ENCODE measurements at places on chromosomes 6 and 20. TPM values are rescaled to one million over a fixed set of nuclear protein-coding genes. Genes with fewer than 3 reads are reported as not detected.

DNA sequence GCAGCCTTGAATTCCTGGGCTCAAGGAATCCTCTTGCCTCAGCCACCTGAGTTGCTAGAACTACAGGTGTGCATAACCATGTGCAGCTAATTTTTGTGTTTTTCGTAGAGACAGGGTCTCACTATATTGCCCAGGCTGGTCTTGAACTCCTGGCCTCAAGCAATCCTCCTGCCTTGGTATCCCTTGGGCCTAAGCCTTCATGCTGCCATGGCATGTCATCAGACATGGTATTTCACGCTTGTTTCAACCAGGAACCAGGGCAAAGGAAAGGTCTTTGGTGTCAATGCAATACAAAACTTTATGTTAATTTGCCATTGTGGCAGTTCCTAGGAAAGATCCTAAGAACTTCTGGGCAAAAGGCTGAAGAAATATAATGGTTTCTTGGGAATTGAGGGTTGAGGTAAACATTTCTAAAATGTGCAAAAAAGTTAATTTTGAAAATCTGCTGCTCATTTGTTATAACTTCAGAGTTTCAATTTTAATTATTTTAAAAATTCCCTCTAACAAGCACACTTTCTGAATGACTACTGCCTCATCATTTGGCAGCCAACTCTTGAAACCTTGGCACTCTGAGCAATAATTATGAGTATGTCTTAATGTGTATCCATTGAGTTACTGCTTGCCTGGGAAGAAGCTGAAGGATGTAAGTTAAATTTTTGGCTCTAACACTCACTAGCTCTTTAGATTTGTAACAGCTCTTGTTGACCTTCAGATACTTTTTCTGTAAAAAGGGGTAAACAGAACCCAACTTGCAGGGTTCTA is 154.1 kb downstream of the GJA10 start:
- DNase-seq = no peak

GRCh38 chr6:45633272-45633908 is 255.7 kb upstream of the SUPT3H start:
- DNase-seq = no peak

GRCh38 chr6:104207635-104208034 is 652.1 kb downstream of the HACE1 start:
- DNase-seq = no peak

The FRK gene
- total RNA-seq = 5.1 TPM

DNA sequence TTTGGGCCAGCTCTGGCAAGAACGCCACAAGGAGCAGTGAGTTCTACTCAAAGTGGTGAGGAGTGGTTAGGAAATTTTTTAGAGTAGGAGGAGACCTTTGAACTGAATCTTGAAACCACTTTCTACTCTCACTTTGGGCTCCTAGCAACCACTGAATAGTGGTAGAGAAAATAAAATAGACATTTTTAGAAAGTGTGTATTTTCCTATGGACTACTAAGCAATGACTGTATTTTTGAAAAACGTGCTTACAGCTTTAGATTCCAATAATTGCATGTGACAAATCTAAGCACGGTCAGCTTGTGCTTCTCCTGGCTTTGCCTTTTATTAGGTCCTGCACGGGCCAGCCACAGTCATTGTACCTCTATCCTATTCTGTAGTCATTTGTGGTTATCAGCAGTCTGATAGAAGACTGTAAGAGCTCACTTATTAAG is 8.7 kb upstream of the IFNGR1 start:
- no peak for DNase-seq

DNA sequence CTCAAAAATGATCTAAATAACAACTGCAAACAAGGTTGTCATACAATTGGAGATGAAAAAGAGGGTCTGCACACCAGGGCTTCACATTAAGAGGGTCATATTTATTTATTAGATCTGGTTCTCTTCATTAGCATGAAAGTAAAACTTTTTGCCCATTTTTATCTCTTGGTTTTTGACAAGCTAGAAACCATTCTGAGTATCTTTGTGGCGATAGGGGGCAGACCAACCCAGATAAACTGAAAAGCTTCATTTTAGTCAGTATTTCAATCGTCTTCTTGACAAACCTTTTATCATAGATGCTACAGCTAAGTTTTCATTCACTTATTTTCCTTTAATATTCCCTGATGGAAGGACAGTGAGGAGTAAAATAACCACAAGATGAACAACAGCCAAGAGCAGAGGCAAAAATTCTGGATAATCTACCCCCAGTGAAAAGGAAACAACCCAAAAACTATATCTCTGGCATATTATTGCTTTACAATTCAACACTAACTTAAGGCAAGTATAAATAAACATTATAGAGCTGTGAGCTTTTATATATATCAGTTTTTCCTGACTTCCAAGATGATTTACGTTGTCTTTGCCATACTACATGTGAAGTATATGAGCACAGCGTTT is 45.2 kb downstream of the THEMIS start:
- no peak for DNase-seq

DNA sequence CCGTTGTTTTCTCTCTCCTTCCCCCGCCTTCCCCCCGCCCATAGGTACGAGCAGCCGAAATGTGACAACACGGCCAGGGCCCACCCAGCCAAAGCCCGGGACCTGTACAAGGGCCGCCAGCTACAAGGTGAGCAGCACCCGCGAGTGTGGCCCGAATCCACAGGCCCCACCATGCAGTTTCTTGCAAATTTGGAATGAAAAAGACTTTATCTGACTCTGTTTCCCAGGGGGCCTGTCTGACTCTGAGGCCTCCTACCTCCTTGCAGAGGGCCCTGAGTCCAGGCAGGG is 167.1 kb downstream of the SMOC2 start:
- no peak for DNase-seq

GRCh38 chr6:77466451-77467437 is 3.5 kb upstream of the HTR1B start:
- no peak for DNase-seq

The ADTRP gene
- 3.8 TPM for total RNA-seq

The SYTL3 gene
- 6.1 TPM for total RNA-seq

The POPDC3 gene
- 10.1 TPM for total RNA-seq

DNA sequence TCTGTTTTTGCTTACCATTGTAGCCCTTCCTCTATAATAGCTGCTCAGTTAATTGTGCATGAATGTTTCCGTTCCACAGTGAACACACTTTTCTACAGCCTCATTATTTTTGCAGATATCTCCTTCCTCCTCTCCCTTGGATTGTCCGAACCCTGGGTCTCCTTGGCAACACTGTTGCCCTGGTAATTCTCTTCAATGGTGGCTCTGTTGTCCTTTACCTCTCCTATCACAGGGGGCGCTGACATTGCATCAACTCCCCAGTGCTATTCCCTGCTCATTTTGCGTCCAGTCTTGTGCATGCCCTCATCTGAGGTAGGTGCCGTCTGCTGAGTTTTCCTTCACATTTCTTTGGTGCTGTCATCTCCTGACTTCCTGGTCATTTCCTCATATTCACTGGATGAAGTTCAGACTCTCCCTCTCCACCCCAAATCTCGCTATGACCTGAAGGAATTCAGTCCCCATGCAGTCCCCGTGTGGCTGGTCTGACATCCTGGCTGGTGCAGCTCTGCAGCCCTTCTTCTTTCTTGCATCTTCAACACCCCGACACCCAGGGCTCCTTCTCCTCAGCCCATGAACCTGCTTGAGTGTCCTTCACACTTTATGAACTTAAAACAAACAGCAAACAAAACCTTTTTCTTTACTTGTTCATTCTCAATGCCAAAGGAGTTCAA is 21.1 kb downstream of the PHACTR2 start:
- no peak for DNase-seq

The RAB22A gene
- 21.2 TPM for total RNA-seq

The TGM2 gene
- 35.7 TPM for total RNA-seq

- DNase-seq = no peak
Observed at GRCh38 chr6:105833959-105834947, 251.9 kb upstream of the PRDM1 start.

GRCh38 chr20:62804627-62805154 is at the start of gene OGFR:
Gene OGFR, plus strand, starts transcription at chr20:62804835. Its CDS starts 25 bp downstream, at chr20:62804860.
- peak; percentile 69 for DNase-seq
